ENCODE measurements at places on chromosomes 13 and 19. TPM values are rescaled to one million over a fixed set of nuclear protein-coding genes. Genes with fewer than 3 reads are reported as not detected.

The LTBP4 gene
- total RNA-seq: 42.8 TPM

The MAMSTR gene
- total RNA-seq: 1.1 TPM

The C1QTNF9 gene
- total RNA-seq: not detected

The MAST1 gene
- 0.67 TPM for total RNA-seq

The TEX101 gene
- total RNA-seq: not detected

DNA sequence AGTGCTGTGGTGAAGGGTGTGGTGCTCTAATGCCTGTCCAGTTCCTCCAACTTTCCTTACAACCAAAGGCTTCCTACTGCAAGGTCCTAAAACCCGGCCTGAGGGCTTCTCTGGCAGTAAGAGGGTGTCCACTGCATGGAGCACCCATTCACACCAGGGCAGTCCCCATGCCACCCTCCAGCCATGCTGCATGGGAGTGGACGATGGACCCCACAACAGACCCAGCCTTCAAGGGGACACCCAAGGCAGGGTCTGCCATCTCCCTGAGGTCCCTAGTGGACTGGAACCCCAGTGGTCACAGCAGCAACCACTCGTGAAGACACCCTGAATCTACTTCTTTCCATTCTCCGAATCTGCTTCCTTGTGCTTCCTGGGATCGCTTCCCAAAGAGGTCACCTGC is 117.6 kb upstream of the SOX1 start:
- DNase-seq: peak; percentile 31
- no peaks in the 10 kb centered on the region for H3K27me3 ChIP-seq
- H3K4me1 ChIP-seq: no peaks in the 10 kb centered on the region
- H3K4me3 ChIP-seq: no peak overlapping the region
- H3K27ac ChIP-seq: no peak overlapping the region

GRCh38 chr13:51326777-51327176 is 12.7 kb upstream of the SERPINE3 start:
- H3K27ac ChIP-seq: no peak overlapping the region
- DNase-seq: no peak
- H3K4me1 ChIP-seq: peaks cover 11% of the 10 kb centered on the region

GRCh38 chr19:35202722-35203688 is 25.5 kb downstream of the FAM187B start:
- H3K36me3 ChIP-seq: peaks cover 3% of the 10 kb centered on the region
- no peak overlapping the region for H3K4me3 ChIP-seq
- H3K27me3 ChIP-seq: no peaks in the 10 kb centered on the region
- peak; percentile 23 for DNase-seq
- H3K4me1 ChIP-seq: peaks cover 53% of the 10 kb centered on the region

DNA sequence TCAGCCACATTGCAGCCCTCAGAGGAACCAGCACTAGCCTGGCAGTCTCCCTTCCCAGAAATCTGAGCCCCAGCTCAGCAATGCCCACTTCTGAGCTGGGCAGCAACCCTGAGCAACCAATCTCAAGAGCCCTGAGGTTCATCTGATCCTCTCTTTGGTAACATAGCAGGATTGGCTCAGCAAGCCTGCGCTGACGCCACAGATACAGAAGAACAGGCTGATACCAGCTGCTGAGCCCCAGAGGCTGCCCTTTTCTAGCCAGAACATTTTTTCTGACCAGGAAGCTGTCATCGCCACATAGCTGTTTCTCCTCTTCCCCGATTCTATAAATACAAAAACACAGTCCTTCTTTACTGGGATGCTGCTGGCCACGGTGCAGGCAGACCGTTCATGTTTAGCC is 59.8 kb downstream of the TRPM4 start:
- no peak overlapping the region for H3K27ac ChIP-seq
- H3K4me3 ChIP-seq: no peak overlapping the region
- no peaks in the 10 kb centered on the region for H3K27me3 ChIP-seq
- H3K4me1 ChIP-seq: no peaks in the 10 kb centered on the region
- H3K36me3 ChIP-seq: no peaks in the 10 kb centered on the region

DNA sequence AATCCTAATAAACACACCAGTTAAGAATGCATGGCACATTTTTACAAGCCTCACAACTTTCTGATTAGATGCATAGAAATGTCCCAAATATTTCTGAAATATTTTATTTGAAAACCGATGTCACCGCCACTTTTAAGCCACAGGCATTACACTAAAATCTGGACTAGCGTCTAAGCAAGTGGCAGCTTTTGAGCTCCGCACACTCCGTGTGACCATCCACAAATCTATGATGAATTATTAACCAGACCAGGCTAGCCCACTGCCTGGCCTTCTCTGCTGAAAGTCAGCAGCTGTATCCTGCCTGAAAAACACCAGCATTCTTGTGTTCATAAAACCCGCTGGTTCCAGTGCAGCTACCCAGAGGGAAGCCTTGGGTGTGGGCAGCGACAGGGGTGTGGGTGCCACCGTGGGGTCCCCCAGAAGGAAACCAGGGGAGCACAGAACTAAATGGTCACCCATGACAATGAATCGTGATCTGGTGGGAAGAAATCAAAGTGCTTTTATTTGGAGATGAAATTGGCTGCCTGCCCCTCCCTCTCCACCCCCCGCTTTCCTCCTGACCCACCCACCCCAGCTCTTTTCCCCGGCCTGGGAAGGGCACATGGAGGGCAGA is 13.8 kb downstream of the RASA3 start:
- no peak overlapping the region for H3K4me3 ChIP-seq
- H3K27ac ChIP-seq: peak overlapping the region; percentile 22
- no peaks in the 10 kb centered on the region for H3K27me3 ChIP-seq
- peaks cover 22% of the 10 kb centered on the region for H3K36me3 ChIP-seq

- no peaks in the 10 kb centered on the region for H3K36me3 ChIP-seq
- DNase-seq: no peak
- H3K4me3 ChIP-seq: no peak overlapping the region
- peaks cover 8% of the 10 kb centered on the region for H3K4me1 ChIP-seq
- no peak overlapping the region for H3K27ac ChIP-seq
- peaks cover 61% of the 10 kb centered on the region for H3K27me3 ChIP-seq
Measured at GRCh38 chr13:25001476-25002206, 94.3 kb upstream of the PABPC3 start.

- H3K4me1 ChIP-seq: peaks cover 9% of the 10 kb centered on the region
- no peak for DNase-seq
- H3K36me3 ChIP-seq: no peaks in the 10 kb centered on the region
- H3K27ac ChIP-seq: no peak overlapping the region
- H3K27me3 ChIP-seq: no peaks in the 10 kb centered on the region
Measured at GRCh38 chr13:38202740-38203139, 146.9 kb upstream of the UFM1 start.

GRCh38 chr19:49125025-49125731 is 5.8 kb downstream of the PPFIA3 start:
- no peaks in the 10 kb centered on the region for H3K36me3 ChIP-seq
- DNase-seq: no peak

DNA sequence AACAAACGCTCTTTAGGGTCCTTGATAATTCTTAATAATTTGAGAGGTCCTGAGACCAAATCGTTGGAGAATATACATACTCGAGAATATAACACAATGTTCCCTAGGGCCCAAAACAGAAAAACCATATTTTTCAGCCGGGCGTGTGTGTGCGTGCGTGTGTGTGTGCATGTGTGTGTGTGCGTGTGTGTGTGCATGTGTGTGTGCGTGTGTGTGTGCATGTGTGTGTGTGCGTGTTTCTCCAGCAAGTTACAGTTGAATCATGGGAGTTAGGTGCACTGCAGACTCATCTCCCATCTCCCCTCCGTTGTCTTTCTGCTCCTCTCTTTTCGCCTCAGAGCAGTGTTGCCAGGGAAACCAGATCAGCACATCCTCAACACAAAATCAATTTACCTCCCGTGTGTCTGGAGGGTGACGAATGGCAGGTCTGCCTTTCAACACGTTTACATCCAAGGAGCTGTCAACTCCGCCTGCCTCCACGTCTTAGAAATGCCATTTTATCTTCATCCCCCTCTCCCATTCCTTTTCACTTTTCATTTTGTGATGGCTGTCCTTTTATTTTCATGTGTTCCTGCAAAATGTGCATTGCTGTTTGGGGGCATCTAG is 8.3 kb upstream of the PNMA8B start:
- no peak overlapping the region for H3K4me3 ChIP-seq
- no peaks in the 10 kb centered on the region for H3K4me1 ChIP-seq
- no peaks in the 10 kb centered on the region for H3K36me3 ChIP-seq
- peaks cover 50% of the 10 kb centered on the region for H3K27me3 ChIP-seq

DNA sequence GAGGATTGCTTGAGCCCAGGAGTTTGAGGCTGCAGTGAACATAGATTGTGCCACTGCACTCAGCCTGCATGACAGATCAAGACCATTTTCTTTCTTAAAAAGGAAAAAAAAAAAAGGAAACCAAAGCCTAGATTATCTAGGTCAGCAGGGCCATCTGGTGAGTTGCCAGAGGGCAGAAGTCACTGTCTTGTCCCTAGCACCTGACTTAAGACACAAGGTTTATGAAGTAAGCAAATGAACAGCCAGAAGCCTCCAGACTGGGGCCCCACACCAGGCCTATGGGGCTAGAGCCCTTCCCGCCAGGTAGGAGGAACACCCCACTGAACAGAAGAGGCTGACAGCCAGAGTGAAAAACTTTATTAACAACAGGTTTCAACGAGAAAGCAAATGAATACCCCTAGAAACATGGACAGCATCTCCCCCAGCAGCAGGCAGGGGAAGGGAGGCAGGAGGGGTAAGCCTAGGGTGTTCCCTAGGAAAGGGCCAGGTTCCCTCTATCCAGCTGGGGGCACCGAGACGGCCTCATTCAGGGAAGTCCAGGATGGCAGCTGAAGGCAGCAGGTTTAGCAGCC is 1.2 kb downstream of the WDR83 start:
- peaks cover 57% of the 10 kb centered on the region for H3K4me1 ChIP-seq
- no peaks in the 10 kb centered on the region for H3K27me3 ChIP-seq
- H3K4me3 ChIP-seq: peak overlapping the region; percentile 88
- DNase-seq: no peak

Data from activated CD8-positive, alpha-beta memory T cell treated with anti-CD3 and anti-CD28 coated beads, Interleukin-2, amount 10 ng/mL, durations not matched to agents 7 days and 5 days (primary cell).